DMS 273 treated with DMSO at 0.1 percent for 48 hours (cell line): ENCODE measurements at places on chromosomes 12 and 14.
A peak's percentile ranks its signal among the peaks of the same experiment; 100 is the strongest.

DNA sequence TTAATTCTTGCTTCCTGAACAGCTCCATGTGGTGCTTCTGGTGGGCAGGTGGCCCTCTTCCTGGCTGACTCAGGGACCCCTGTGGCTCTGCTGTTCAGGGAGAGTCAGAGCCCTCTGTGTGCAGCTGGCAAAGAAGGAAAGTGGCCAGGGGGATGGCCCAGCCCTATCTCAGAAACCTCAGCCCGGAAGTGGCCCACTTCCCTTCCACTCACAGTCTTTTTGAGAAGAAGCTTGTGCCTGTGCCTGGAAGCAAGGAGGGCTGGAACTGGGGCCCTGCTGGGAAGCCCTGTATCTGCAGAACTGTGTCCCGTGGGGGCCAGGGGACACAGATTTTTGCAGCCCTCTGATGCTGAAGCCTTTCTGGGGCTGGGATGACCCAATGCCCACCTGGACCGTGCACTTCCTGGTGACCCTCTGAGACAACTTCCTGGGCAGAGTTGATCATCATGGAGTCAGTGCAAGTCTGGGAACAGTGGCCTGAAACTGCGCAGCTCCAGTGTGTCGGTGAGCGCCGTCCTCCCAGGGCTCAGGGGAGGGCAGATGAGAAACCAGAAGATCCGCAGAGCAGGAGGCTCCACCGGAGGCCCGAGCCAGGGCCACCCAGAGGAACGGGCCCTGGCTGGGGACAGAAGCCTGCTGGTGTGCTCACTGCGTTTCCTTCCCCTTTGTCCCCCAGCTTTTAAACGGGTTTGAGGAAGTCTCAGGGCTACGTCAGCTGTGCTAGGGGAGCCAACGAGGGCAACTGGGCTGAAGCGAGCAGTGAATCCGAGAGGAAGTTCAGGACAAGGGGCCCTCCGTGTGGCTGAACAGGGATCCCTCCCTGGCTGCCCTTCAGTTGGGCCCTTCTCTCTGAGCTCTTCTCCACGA, 217.4 kb upstream of the RTL1 start:
- no peak for DNase-seq

GRCh38 chr14:34714320-34715126, at the start of gene CFL2:
Gene CFL2 (minus strand): TSS chr14:34714593. CDS start chr14:34714540, 53 bp downstream.
- peak; percentile 41 for DNase-seq

DNA sequence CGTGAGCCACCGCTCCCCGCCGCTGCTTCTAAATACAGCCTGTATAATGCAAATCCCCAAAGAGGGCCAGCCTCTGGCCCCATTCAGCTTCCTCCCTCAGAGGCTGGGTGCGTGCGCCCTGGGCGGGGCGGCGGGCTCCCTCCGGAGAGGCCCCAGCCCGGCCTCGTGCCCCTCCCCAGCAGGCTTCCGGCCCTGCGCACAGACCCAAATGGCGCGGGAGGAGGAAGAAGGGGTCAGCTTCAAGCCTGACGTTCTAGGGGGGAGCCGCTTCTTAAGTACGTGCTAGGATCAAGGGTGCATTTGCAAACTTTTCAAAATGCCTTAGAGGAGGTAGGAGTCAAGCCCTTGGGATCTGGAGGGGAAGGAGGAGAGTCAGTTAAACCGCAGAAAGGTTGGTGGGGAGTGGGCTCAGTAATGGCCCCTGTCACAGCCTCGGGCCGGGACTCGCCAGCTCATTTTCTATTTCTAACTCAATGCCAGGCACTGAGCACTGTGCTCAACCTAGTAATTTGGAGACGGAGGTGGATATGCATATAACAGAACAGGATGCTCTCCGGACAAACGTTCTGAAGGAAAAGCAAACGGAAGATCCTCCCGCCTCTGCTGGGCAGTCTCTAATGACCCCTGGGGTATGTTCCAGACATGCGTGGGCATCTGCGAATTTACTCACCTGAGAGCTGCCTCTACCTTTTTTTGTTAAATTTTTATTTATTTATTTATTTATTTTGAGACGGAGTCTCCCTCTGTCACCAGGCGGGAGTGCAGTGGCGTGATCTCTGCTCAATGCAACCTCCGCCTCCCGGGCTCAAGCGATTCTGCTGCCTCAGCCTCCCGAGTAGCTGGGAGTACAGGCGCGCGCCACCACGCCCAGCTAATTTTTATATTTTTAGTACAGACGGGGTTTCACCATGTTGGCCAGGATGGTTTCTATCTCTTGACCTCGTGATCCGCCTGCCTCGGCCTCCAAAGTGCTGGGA, 32.3 kb downstream of the NINJ2 start:
- DNase-seq: no peak

DNA sequence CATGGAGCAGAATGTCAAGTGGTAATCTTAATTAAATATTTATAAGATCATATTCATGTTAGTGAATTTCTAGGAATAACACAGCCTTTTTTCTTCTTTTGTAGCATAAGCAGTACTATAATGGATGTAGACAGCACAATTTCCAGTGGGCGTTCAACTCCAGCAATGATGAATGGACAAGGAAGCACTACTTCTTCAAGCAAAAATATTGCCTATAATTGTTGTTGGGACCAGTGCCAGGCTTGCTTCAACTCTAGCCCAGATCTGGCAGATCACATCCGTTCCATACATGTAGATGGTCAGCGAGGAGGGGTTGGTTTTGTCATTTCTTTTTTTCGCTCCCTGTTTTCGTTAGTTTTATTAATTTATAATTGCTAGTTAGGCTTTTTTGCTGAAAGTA, 23.1 kb downstream of the AEBP2 start:
- no peak for DNase-seq

- DNase-seq: no peak
Observed at GRCh38 chr14:104385531-104386101, 193.9 kb upstream of the C14orf180 start.

DNA sequence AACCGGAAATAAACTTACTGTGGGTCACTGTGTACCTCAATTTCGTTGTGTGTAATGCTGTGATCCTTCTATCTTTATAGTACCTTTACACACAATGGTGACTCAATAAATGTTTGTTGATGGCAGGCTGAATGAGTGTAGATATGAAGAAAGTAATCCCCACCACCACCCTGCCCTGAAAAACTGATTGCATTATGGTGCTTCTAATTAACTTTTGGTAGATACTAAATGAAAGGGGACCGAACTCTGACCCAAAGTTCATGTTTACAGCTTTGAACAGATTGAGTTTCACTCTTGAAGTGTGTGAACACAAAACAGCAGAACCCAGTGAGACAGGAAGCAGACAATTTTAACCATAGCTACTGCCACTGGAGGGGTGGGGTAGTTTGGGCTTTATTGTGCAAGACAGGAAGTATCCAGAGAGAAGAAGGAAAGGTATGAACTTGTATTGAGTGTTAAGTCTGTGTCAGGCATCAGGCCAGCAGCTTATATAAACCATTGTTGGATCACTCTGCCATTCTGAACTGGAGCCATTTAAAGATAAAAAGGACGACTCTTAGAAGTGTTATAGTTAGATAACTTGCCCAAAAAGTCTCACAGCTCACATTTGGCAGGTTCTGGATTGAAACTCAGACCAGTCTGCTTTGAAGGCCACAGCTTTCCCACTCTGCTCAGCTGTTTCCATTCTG, 197.0 kb upstream of the AMIGO2 start:
- no peak for DNase-seq

DNA sequence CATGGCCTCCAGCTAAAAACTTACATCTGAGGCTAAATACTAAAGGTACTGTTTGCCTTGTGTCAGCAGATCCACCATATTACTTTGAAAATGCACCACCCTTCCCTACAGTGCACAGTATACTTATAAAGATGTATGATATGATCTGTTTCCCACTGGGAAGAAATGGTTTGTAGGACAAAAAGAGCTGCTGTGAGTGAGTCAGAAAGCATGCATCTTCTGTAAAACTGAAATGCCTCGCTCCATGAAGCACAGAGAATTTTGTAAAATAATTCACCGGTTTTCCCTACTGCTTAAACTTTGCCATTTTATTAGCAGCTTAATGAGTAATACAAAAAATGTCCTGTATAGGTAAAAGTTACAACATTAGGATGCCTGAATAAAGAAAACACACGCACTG, 68.8 kb downstream of the MDGA2 start:
- no peak for DNase-seq

DNA sequence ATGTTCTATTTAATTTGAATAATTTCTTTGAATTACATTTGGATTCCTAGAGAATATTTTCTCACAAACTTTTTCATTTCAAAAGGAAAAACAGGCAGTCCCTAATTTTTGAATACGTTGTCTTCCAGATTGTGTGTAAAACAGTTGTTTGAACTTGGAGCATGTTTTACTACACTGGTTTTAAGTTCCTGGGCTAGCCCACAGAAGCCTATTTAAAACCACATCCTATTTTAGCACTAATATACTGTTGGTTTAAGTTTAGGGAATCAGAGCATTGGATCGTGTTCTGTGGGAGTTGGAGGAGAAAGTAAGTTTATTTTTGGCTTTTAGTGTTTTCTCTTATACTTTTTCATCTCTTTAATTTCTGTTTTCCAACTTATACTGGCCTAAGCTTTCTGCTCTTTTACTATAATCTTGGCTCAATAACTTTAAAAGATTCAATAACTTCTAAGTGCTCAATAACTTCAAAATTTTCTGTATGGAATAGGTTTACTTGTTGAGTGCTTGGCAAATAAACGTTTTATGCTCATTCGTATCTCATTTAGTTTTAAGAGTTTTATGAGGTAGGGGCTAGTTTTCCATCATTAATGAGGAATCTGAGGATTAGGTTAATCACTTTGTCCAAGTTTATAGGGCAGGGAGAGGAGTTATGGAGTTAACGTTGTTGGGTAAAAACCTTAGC, 14.9 kb downstream of the LEMD3 start:
- DNase-seq: no peak

- DNase-seq: peak; percentile 39
Observed at GRCh38 chr14:89702073-89702875, 252.3 kb downstream of the EFCAB11 start.

DNA sequence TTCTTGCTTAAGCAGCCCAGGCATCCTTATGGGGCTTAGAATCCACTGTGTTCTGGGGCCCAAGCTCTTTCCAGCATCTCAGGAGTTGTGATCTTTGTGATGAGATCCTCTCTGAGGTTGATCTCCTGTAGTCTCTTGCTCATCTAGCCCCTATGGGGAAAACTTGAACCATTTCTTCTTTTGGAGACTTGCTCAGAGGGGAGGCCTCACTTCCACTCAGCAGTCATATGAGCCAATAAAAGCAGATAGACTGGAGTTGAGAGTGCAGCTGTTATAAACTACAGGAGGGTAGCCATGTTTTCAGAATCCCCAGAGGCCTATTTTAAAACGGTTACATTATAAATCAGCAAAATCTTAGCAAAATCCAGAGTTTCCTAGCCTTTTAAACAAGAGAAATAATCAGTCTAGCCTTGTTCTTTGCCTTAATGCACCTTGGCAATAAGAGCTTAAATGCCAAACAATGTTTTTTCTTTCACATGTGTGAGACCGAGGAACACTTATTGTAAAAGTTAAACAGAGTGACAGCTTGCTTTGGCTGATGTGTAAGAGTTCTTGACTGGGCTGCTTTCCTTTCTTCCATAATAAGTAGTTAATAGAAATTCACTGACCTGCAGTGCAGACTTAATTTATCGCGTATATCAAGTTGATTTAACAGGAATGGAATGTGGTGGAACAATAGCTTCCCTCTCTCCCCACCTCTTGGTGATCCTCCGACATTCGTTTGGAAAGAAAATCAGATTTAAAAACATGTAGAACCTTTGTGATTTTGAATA, 168.3 kb downstream of the NEDD1 start:
- DNase-seq: no peak

- no peak for DNase-seq
Observed at GRCh38 chr14:22660654-22661053, 16.5 kb upstream of the OR6J1 start.

- no peak for DNase-seq
Observed at GRCh38 chr14:71472356-71473340, 459.6 kb upstream of the RGS6 start.

DNA sequence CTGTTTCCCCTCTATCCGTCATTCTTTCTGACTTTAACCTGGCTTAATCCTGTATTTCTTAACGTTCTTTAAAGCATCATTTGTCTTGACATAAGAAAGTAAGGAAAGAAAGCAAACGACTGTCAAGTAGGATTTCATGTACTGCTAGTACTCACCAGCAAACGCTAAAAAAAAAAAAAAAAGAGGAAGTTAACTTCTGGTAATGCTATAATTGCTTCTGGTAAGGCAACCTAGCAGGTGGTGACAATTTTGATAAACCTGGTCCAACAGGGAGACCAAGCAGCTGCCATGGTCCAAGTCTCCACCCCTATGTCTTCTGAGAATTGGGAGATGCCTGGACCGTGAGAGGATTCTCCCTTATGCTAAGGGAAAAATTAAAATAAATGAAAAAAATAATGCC, 306.6 kb downstream of the DAD1 start:
- DNase-seq: no peak

GRCh38 chr12:97168804-97169203, 261.7 kb downstream of the NEDD1 start:
- DNase-seq: peak; percentile 61

DNA sequence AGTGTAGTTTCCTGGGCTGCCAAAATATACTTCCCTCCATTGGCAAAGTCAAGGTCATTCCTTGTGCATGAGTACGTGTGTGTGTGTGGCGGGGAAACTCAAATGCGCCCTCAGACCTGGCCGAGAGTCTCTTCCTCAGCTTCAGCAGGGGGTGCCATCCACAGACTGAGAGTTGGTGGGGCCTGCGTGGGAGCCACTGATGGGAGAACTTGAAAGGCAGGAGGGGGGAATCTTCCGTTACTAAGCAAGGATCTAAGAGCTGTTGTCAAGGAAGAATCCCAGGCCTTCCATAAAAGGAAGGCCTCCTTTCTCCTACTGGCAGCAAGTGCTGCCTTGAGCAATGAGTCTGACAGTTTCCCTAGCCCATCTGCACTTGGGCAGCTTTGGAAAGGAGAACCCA, 274.9 kb downstream of the EMP1 start:
- no peak for DNase-seq

DNA sequence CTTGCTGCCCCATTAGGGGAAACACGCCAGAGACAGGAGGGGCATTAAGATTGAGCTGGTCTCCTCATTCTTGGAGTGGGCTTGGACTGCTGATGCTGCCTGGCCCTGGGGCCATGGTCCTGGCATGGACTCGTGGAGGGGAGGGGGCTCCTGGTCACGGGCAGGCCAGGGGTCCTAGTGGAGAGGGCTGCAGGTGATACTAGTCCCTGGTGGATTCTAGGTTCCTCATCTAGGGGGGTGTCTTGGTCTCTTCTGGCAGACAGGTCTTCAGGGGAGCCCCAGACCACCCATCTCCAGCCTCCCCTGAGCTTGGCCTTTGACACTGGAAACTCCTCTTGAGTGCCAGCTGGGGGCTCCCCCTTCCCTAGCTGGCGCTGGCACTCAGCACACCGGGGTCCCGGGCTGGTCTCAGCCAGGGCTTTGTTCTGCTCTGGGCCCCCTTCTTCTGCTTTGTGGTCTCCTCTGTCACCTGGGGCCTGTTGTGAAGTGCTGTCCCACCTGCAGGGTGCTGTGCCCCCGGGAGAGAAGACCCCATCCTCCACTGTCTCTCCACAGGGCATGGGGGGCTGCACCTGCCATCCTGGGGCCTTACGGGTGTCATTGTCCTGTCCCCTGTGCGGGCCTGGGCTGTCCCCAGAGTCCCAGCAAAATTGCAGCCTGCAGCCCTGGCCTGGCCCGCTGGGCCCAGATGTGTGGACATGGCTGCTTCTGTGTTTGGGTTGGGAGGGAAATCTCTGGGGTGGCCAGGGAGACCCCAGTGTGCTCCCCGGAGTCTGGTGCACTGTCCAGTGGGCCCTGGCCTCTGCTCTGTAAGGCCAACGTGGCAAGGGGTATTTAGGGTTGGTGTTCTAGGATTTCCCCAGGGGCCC, 2.3 kb downstream of the KIF26A start:
- no peak for DNase-seq
